ENCODE measurements at places on chromosomes 7 and 10.

- DNase-seq, result no peak
Measured at GRCh38 chr7:78350391-78350790, 551.8 kb downstream of the PHTF2 start.

- no peak for DNase-seq
Measured at GRCh38 chr10:19012111-19012510, 36.5 kb upstream of the MALRD1 start.

DNA sequence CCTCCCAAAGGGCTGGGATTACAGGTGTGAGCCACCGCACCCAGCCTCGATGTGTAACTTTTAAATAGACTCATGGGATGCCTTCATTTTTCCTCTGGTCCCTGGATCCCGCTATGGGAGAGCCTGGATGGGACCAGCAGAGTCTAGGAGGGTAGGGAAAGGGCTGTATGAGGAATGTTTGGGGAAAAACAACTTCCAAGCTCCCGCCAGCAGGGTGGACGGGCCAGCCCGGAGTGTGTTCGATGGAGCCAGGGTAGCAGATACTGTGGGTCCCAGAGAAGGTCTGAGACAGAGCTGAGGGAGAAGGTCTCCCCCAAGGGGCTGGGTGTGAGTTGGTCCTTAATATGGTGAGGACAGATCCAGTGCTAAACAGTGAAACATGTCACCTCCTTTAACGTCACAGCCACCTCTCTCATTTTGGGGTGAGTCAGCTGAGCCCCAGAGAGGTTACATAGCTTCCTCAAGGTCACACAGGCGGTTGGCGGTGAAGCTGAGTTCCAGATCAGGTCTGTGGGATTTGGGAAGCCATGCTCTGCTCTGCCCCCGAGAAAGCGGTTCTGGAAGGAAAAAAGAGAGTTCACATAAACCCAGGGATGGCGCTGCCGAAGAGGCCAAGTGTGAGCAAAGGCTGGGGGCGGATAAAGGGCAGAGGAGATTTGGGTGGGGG lies 66.4 kb downstream of the MYL10 start:
- no peak for DNase-seq

DNA sequence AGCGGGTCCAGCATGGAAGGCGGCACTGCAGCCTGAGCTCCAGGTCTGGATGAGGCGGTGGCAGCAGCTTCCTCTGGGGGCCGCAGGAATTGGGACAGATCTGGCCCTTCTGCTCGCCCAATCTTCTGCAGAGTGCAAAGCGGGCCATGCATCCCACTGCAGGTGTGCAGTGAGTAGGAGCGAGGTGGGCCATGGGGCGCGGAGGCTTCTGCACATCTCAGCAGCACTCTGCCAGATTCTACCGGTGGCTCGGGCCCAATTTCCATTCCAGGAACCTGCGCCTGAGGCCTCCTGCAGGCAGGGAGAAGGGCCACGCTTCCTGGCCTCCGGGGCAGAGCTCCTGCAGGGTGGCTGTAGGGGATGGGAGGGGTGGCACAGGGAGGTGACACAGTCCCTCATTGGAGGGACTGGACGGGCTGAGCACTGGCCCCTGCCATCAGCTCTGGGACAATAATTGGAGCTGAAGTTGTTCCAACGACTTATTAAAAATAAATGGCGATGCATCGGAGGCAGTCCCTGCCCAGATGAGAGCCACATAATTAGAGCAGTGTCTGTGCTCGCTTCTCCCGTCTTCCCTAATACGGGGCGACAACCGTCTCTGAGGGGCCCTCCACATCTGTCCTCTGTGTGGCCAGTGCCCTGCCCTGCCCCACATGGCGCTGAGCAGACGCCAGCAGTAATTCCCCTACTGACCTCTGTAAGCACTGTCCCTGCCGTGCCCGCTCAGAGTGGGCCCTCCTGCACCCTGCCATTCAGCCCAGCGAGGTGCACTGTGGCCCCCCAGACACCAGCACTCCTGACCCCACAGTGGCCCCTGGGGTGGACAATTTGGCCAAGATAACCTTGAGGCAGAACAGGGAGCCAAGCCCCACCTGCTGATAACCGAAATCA lies 197.5 kb downstream of the ELFN1 start:
- DNase-seq, result no peak

DNA sequence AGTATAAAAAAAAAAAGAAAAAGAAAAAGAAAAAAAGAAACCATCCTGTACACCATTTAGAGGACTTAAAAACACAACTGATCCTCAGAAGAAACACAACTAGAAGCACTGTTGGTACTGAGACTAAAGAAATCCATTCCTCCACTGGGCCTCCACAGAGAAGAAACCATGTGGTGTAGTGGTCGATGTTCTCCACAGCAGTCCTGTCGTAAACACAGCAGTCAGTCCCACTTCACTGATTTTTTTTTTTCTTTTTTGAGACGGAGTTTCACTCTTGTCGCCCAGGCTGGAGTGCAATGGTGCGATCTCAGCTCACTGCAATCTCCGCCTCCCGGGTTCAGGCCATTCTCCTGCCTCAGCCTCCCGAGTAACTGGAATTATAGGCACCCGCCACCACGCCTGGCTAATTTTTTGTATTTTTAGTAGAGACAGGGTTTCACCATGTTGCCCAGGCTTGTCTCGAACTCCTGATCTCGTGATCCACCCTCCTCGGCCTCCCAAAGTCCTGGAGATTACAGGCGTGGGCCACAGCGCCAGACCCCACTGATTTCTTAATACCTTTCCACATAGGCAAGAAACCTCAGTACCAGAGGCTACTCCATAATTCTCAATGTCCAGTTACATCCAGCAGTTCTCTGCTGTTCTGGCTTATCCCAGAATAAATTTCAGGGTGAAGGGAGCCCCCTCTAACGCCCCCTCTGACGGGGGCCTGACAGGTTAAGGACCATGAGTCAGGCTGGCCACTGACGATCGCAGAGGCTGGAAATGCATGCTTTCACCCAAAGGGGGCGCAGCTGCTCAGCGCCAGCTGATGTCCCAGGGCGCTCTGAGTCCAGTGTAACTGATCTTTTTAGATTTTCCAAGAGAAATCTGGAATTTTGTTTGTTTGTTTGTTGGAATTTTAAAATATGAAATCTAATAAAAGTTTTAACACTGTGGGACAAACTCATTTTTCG lies 24.8 kb upstream of the FFAR4 start:
- DNase-seq, result no peak

DNA sequence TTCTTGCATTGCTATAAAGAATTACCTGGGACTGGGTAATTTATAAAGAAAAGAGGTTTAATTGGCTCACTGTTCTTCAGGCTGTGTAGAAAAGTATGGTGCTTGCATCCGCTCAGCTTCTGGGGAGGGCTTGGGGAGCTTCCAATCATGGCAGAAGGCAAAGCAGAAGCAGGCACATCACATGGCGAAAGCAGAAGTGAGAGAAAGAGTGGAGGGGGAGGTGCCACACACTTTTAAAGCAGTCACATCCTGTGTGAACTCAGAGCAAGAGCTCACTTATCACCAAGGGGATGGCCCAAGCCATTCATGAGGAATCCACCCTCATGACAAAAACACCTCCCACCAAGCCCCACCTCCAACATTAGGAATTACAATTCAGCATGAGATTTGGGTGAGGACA lies 303.5 kb downstream of the OTUD1 start:
- DNase-seq, result no peak

- no peak for DNase-seq
Measured at GRCh38 chr7:30814700-30815387, 43.6 kb downstream of the MINDY4 start.

DNA sequence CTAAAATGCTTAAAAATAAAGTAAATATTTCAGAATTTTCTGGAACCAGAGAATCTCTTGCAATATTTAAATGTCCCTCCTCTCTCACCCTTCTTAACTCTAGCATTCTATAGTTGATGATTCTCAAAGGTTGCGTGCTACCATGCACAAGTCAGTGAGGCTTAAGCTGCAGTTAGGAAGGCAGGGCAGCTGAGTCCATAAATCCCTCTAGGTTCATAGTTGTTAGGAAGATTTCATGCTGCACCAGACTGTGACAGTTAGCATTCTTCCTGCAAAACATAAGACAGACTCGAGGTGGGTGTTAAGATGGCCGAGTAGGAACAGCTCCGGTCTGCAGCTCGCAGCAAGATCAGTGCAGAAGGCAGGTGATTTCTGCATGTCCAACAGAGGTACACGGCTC lies 70.6 kb downstream of the MET start:
- no peak for DNase-seq

- no peak for DNase-seq
Measured at GRCh38 chr7:21169667-21170580, 258.0 kb upstream of the SP4 start.

DNA sequence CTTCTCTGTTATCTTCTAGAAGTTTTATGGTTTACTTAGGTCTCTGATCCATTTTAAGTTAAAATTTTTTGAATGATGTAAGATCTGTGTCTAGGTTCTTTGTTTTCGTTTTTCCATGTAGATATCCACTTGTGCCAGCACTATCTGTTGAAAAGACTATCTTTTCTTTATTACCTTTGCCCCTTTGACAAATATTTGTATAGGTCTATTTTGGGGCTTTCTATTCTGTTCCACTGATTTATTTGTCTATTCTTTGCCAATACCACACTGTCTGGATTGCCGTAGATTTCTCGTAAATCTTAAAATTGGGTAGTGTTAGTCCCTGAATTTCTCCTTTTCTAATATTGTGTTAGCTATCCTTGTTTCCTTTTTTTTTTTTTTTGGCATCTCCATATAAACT lies 71.4 kb upstream of the PDSS1 start:
- DNase-seq, result no peak

GRCh38 chr10:109746861-109747260 lies 176.4 kb downstream of the XPNPEP1 start:
- DNase-seq, result no peak

GRCh38 chr10:11131112-11131639 lies 113.5 kb downstream of the CELF2 start:
- no peak for DNase-seq

GRCh38 chr10:112298581-112298980 lies 15.4 kb downstream of the TECTB start:
- DNase-seq, result no peak

GRCh38 chr10:25849268-25849667 lies 84.8 kb upstream of the MYO3A start:
- DNase-seq, result no peak

GRCh38 chr7:42661312-42661711 lies 250.6 kb downstream of the C7orf25 start:
- DNase-seq, result no peak

DNA sequence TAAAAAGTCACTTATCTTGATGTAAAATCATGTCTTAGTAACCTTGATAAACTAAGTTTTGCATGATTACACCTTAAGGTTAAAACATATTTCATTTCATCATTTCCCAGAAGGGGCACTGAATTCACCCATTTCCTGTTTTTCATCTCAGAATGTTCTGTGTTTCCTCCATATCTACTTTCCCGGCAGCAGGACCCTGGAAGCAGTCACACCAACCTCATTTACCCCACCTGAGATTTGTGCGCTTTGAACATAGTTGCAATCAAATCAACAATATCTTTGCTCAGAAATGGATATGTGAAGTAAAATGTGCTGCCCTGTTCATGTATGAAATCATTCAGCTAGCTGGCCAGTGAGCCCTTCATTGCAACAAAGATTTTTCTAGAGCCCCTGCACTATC lies 46.8 kb downstream of the IKZF1 start:
- DNase-seq, result no peak

GRCh38 chr10:10418387-10418786 lies 599.3 kb upstream of the CELF2 start:
- DNase-seq, result no peak

DNA sequence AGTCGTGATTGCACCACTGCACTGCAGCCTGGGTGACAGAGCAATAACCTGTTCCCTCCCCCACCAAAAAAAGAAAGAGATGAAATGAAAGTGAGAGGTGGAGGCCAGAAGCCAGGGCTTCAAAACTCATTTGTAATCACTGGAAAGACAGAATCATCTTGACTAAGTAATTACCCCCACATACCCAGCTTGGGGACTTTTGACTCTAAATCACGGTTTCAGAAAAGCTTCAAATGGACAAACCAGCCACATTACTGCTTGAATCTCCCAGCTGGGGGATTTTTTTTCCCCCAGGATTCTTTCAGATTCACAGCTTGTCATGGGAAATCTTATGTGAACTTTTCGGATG lies 361.0 kb downstream of the FRMD4A start:
- no peak for DNase-seq

DNA sequence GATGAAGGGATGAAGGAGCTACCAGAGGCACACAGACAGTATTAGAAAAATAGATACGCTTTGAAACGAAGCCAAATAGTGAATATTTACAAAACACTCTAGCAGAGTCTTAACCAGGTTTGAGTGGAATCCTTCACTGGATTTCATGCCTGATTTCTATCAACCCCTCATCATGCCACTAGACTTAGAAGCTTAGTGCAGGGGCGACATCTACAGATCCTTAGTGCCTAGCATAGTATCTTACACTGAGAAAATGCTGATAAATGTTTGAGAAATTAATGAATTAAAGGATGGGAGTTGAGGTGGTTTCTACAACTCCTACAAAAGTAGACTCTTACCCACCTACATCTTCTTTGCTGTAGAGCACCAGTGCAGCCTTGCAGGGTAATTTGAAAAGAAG lies 54.7 kb upstream of the CCNJ start:
- DNase-seq, result no peak

DNA sequence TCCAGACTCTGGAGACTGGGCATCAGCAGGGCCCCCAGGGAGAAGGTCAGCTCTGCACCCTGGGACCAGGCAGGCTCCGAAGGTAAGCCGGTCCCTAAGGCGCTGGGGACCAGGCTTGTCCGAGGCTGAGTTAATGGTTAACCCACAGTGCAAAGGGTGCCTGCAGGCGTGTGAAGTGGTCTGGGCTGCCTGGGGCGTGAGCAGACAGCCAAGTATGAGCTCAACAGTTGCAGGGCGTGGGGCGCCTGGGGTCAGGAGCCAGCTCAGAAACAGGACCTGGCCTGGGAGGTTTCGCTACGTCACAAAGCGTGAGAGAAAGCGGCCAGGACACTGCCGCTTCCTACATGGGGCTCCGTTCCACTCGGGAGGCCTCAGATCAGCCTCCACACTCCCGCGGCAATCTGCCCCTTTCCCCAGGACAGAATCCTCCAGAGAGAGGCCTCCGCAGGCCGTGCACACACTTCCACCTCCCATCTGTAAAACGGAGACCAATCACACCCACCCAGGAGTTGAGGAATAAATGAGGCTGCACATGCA lies 16.0 kb downstream of the PDGFA start:
- DNase-seq, result no peak

GRCh38 chr10:7657552-7657951 lies 9.2 kb downstream of the ITIH5 start:
- DNase-seq, result no peak

All from stimulated activated CD8-positive, alpha-beta memory T cell treated with anti-CD3 and anti-CD28 coated beads, Interleukin-7, amount 100 ng/mL, for 1 hour (primary cell).